ENCODE measurements at places on chromosomes 6 and 20.

DNA sequence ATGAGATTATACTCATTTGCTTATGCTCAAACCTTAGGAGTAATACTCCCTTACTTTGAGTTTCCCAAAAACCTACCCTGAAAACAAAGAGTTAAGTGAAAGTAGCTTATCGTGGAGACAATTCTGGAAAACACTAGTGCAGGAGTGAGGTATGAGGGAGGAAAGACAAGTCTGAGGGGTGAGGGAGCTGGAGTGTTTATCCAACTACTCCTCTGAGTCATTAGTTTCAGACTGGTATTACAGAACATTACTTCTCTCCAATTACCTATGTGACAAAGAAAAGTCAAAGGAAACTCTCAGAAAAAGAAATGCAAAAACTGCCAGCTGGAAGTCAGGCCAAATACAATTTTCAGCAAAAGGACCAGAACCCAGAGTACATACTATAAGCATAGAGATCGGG is 171.1 kb upstream of the SPTLC3 start:
- DNase-seq = no peak

DNA sequence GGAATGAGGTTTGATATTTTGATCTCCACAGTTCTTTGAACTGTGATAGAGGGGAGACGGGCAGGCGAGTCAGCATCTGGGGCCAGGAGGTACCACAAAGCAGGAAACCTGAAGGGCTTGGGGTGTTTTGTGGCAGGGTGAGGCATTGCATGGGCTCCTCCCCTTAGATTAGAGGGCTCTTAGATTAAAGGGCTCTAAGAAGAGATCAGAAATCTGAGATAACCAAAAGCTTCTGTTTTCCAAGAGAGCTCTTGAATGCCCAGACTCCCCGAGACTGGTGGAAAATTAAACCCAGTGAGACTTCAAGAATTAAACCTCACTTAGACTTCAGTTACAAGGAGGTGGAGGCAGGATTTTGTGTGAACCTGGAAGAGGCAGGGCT is 2.4 kb upstream of the GPX5 start:
- no peak for DNase-seq

DNA sequence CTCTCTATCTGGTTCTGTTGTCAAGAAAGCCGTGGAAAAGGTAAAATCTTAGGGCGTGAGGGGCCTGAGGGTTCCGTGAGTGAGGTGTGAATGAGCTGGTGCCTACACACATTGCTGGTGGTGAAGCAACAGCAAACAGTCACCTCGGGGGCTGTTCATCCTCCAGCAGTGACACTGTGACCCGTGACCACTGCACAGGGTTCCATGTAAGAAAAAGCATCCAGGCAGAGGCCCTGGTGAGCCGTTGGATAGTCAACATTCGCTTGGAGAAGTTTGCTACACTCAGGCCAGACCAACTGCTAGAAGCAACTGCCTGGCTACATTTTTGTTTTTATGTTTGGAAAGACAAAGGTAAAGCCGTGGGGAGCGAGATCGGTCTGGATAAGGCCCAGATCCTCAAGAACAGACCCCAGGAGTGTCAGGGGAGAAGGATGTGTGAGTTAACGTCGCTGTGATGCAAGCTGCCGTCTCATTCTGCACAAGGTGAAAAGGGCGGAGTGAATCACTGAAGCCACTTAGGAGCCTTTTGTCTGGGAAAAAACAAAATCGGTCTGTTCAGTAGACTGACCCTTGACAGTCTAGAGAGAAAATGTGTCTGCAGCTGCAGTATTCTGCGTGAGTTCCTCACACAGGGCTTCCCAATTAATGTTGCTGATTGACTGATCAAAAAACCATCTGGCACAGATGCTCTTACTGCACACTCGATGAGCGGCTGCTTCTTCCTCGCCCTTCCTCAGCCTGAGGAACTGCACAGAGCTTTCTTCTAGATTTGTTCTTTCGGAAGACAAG is 404.0 kb downstream of the SMOC2 start:
- DNase-seq = no peak

- no peak for DNase-seq
These were observed 910 bp upstream of the PCSK2 start for GRCh38 chr20:17225851-17226409.

- no peak for DNase-seq
These were observed 38.3 kb upstream of the CD2AP start for GRCh38 chr6:47439348-47439668.

- no peak for DNase-seq
These were observed 2.5 kb downstream of the CRIP3 start for GRCh38 chr6:43306086-43306485.

- DNase-seq = no peak
These were observed 103.5 kb upstream of the GPR6 start for GRCh38 chr6:109874621-109875020.

DNA sequence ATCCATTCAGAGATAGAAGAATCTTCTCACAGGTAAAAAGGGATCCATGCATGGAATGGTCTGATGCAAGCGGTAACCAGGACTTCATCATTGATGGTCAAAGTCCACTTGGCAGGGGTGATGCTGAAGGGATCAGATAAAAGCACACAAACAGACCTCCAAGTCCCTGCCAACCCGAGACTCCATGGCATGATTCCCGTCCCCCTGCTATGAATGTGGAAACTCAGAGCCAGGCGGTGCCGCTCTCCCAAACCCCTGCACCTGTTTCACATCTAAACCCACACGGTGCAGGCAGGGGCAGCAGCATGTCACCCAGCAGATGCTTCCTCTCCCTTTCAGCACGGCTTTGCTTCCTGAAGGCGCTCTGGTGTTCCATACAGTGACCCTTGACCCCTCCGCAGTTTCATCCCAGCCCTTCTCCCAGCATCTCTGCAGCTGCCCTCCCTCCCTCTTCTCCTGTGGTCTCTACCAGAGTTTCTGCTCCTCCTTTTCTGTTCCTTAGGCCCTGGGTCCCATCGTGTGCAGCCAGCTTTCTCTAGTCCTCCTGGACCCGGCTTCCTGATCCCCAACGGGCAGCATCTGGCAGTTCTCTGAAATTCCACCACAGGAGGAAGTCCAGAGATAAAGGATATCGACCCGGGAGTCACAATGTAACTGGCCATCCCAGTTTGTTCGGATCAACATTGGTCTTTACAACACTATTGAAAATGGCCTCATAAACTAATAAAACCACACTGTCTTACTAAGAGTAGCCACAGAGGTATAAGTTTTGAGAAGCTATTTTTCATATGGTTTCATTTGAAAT is 235.0 kb downstream of the TTLL2 start:
- no peak for DNase-seq

DNA sequence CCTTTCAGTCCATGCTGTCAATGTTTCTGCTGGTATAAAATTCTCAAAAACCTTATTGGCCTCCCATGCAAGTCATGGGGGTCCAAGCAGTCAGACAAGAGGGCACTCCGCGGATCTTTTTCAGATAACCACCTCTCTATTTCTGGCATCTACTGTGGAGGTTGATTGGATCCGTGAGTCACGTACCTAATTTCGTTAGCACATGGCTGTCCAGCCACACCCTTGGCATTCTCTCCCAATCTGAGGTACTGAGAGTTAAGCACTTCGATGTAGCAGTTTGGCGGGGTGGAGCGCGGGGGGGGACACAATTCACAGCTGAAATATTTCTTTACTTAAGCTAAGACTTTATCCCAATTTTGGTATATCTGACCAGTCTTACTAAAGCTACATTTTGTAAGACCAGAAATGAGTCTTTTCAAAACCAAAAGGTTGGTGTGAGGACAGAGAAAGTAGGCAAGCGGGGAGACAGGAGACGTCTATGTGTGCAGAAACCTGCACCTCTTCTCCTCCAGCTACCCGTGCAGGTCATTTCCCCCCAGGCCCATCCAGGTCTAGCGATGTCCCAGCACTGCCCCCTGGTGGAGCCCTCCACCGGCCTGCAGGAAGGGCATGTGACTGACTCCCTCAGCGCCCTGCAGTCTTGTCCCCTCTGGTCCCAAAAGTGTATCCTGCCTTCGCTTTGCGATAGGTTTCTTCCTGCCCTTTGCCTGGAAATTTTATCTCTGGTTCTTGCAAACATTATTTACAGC is 113.1 kb downstream of the ADAT2 start:
- DNase-seq = no peak

DNA sequence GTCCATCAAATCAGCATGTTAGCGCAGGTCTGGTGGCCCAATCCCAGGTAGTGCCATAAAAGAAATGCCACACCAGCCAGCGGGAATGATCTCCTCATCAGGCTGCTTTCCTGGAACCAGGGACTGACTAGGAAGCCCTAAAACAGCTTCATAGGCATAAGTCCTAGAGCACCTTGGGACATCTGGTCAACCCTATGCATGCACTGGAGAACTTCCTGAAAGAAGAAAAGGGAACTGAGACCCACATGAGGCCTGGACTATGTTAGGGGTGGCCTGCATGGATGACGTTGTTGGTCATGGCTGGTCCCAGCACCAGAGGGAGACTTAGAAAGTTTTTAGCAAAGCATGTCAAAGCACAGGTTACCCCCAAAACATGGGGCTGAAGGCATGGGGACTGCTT is 7.6 kb upstream of the KCNK16 start:
- no peak for DNase-seq

DNA sequence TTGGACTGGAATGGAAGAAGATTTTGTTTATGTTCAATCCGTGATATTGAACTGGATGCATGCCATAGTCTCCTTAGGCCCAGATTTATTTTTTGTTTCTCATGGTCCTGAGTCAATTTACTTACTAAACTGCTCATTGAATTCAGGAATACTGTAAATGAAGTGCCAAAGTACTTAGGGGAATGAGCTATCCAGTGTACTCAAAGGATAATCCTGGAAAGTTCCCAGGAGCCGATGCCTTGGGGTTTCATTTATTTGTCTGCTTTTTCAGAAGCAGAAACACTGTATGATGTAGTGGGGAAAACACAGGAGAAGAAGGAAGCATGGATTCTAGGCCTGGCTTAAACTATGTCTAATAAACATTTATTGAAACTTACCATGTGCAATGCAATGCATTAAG is 56.1 kb upstream of the THEMIS start:
- DNase-seq = no peak

GRCh38 chr20:59831024-59831915 is 102.2 kb downstream of the SYCP2 start:
- DNase-seq = no peak

GRCh38 chr6:40671694-40672050 is 84.5 kb upstream of the LRFN2 start:
- no peak for DNase-seq

DNA sequence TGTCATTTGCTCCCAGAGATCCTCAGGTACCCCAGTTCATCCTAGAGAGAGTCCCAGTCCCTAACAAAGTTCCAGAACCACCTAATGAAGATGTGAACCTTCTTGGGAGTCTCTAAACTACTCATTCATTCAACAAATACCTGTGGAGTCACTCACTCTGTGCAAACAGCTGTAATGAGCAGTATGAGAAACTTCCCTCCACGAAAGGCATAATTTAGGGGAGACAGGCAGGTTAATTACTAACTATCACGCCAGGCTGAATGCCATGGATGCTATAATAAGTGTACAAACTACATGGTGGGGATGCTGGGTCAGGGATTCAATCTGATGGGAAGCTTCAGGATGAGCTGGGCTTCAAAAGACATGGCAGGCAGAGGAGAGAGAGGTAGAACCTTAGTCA is 70.1 kb upstream of the AFDN start:
- no peak for DNase-seq

GRCh38 chr6:100846276-100846675 is 34.9 kb downstream of the ASCC3 start:
- no peak for DNase-seq

DNA sequence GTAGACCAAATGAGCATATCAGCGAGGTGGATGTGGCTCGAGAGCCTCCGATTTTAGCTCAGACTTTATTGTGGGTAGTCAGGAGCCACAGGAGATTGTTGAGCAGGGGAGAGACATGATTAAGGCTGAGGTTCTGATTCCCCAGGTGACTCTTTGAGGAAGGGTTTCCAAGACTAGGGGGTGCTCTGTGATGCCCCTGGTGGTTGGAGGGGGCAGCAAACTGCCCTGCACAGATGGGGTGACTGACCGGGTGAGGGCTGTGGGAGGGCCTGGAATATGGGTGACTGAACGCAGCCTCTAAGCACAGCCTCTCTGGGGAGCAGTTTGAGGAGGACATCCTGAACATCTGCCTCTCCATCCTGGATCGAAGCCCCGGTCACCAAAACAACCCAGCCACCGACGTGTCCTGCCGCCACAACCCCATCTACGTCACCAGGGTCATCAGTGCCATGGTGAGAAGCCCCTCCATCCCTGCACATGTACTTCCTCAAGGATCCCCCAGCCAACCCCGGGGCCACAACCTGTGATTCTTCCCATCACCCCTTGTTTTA is 17.0 kb downstream of the TGM6 start:
- DNase-seq = no peak

DNA sequence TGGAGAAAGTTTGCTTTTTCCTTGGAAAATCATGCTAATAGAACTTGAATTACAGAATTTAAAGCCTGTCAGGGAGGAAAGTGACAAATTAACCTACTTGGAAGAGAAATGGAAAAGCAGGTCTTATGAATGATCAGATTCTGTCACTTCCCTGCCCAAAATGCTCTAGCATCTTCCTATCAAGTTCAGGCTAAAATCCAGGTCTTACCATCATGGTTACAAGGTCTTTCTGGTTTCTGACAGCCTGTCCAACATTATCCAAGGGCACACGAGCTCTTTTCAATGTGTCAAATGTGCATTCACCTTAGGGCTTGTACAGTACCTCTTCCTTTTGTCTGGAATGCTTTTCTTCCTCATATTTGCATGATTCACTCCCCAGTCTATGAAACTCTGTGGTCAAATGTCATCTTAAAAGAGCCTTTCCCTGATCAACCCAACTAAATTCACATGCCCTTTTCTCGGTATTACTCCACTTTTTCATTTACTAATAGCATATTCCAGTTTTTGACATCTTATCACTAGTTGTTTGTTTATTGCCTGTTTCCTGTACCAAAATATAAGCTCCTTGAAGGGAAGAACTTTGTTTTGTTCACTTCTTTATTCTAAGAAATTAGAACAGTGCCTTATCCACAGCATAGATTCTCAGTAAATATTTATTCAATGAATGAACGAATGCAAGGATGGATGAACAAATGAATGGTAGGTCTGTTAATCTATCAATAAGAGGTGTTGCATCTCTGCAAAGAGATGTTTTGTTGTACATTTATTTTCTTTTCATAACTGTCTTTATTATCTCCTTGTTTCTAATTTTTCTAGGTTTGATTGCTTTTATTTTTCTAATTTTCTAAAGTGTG is 139.5 kb downstream of the BCAS1 start:
- no peak for DNase-seq

GRCh38 chr6:37904590-37904989 is 85.1 kb downstream of the ZFAND3 start:
- no peak for DNase-seq

GRCh38 chr6:5159162-5159561 is 74.0 kb downstream of the PPP1R3G start:
- DNase-seq = no peak

GRCh38 chr6:18663011-18663410 is 275.9 kb downstream of the RNF144B start:
- DNase-seq = no peak

Data from globus pallidus (tissue), 1 donor.